IMR-90 (cell line): ENCODE measurements at places on chromosomes 11 and 22. TPM values are rescaled to one million over a fixed set of nuclear protein-coding genes. Genes with fewer than 3 reads are reported as not detected.
A peak's percentile ranks its signal among the peaks of the same experiment; 100 is the strongest.

GRCh38 chr22:44941207-44941606, 68.6 kb downstream of the PHF21B start:
- peaks cover 52% of the 10 kb centered on the region for H3K27me3 ChIP-seq
- no peak overlapping the region for H3K27ac ChIP-seq
- no peaks in the 10 kb centered on the region for H3K4me1 ChIP-seq

GRCh38 chr22:24474221-24474620, 20.9 kb upstream of the UPB1 start:
- H3K36me3 ChIP-seq: no peaks in the 10 kb centered on the region
- H3K27me3 ChIP-seq: no peaks in the 10 kb centered on the region
- peak; percentile 92 for DNase-seq
- H3K4me3 ChIP-seq: no peak overlapping the region

GRCh38 chr11:34274712-34275398, 83.0 kb downstream of the ABTB2 start:
- peaks cover 4% of the 10 kb centered on the region for H3K4me1 ChIP-seq
- no peak overlapping the region for H3K4me3 ChIP-seq
- H3K36me3 ChIP-seq: no peaks in the 10 kb centered on the region
- H3K27ac ChIP-seq: peak overlapping the region; percentile 51
- 0 out of 2 replicates have a peak, but pooled peaks cover 2% of the 10 kb centered on the region for H3K27me3 ChIP-seq

DNA sequence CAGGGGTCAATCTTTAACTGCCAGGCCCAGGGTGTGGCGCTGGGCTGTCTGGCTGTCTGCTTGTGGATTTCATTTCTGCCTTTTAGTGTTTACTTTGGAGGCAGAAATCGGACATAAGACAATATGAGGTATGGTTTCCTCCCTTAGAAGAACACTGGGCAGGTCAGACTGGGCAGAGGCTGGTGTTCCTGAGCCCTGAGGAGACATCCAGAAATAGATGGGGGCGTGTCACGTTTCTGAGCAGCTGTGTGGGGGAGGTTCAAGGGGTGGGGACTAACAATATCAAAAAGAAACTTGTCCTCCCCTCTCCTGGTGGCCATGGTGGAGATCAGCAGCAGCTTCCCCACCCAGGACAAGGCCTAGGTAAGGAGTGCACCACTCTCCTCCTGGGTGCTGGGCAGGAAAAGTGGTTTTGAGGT, at the start of gene ART1:
ART1 (plus strand) TSS at position 312 of the 419 bp plus-strand sequence. CDS start 14,086 bp downstream, outside the sequence.
- no peaks in the 10 kb centered on the region for H3K36me3 ChIP-seq
- no peak within 1 kb of the TSS for H3K4me3 ChIP-seq
- peaks cover 3% of the 10 kb centered on the region for H3K4me1 ChIP-seq
- no peak for DNase-seq

- no peak overlapping the region for H3K27ac ChIP-seq
- H3K4me3 ChIP-seq: no peak overlapping the region
These were observed 22.1 kb downstream of the CABP7 start for GRCh38 chr22:29741926-29742325.

DNA sequence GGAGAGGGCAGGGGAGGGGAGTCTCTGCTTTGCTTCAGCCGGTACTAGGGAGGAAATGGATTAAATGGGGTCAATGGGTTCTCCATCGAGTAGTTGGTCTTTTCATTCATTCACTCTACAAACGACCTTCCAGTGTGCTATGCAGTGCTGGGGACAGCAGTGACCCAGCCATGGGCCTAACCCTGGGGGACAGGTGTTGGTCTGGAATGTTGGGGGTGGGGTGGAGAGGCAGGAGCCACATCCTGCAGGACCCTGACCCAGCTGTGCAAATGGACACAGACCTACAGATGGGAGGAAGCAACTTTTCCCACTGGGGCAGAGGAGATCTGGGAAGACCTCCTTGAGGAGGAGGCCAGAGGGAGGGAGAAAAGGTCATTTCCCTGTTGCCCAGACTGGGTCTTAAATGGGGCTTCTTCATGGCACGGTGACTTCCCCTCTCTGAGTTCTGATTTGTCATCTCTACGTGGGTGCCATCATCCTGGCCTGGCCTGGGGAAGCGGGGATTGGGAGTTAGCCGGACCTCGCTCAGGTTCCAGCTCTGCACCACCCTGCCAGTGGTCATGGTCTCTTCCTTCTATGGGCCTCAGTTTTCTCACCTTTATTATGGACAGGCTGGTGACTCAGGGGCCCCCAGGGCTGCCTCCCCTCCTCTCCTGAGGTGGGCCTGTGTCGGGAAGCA, 2.0 kb downstream of the CYTH4 start:
- no peak overlapping the region for H3K4me3 ChIP-seq
- H3K36me3 ChIP-seq: no peaks in the 10 kb centered on the region
- H3K27ac ChIP-seq: no peak overlapping the region
- peaks cover 16% of the 10 kb centered on the region for H3K27me3 ChIP-seq
- DNase-seq: no peak

DNA sequence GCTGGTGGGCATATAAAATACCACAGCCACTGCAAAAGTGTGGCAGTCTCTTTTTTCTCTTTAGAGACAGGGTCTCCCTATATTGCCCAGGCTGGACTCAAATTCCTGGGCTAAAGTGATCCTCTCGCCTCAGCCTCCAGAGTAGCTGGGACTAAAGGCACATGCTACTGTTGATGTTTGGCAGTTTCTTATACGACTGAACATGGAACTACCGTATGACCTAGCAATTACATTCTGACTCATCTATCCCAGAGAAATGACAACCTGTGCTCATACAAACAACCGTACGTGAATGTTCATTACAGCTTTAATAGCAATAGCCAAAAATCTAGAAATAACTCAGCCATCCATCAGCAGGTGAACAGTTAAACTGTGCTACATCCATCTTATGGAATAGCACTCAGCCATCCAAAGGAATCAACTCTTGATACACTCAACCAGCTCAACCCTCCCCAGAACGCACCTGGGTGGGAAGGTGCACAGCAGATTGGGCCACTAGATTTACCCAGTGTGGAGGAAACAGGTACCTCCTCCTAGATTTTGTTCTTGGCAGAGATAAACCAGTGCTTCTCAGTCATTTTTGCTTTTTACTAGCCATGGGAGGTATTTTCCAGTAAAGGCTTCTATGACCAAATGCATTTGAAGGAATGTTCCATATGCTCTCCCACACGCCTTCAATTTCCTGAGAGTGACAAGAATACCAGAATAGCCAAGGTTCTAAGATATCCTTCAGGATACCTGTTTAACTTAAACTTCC, 130.5 kb downstream of the MED15 start:
- H3K4me1 ChIP-seq: no peaks in the 10 kb centered on the region
- H3K4me3 ChIP-seq: no peak overlapping the region
- peaks cover 61% of the 10 kb centered on the region for H3K27me3 ChIP-seq
- no peak overlapping the region for H3K27ac ChIP-seq

DNA sequence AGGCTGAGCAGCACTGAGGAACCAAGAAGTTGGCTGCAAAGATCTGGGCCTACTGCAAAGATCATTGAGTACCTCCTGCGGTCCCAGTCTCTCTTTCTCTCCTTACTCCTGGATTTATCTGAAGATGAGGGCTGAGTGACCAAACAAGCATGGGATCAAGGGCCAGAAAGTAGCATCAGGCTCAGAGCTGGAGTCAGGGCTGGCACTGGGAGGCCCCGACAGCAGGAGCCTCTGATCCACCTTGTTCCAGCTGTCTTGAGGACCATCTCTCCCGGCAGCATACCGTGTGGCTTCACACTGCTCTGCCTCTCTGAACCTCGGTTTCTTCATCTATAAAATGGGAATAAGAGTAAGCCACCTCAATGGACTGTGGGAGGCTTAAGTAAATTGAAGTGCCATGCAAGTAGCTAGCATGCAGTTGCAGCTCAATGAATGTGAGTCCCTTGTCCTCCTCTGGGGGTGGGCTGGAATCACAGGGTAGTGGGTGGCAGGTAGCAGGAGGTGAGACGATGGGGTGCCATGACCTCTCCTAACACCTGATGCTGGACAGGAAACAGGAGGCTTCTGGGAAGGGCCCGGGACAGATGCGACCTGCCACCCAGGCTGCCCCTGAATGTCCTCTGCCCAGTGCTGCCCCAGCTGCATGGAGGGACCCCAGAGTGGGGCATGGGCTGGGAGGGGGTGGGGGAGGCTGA, 52.5 kb upstream of the PRDM11 start:
- H3K4me1 ChIP-seq: peaks cover 18% of the 10 kb centered on the region
- no peak for DNase-seq
- no peaks in the 10 kb centered on the region for H3K36me3 ChIP-seq
- H3K27me3 ChIP-seq: peaks cover 33% of the 10 kb centered on the region
- H3K27ac ChIP-seq: no peak overlapping the region
- H3K4me3 ChIP-seq: no peak overlapping the region

DNA sequence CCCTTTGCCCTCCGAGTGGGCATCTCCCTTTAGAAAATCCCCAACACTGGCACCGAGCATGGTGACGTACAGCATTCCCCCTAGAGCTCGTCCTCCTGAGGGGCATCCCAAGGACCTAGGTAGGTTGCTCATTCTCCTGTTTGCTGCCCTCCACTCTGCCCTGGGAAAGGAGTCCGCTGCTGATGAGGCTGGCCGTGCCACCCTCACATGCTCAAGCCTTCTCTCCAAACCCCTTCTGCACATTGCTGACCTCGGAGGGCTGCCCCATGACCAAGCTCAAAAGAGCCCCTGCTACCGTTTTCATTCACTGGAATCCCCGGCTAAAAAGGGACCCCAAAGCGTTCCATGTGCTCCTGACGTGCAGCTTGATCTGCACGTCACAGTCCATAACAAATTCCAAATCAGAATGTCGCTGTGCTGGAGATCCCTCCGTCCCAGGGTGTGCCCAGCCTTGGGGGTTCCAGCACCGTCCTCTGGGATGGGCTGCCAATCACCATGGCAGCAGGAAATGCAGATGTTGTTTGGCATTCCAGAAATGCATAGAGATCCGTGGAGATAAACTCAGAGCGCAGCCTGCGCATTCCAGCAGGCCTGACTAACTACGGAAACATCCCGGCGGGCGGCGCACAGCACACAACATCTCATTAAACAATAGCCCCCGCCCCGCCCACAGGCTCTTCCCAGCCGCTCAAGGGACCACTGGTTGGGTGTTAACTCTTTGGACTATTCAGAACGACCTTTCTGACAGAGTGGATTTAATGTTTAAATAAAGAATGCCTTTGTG, 26.3 kb upstream of the GNB1L start:
- DNase-seq: peak; percentile 94
- H3K27ac ChIP-seq: peak overlapping the region; percentile 93

GRCh38 chr22:23682077-23682476, 8.7 kb upstream of the RGL4 start:
- no peak overlapping the region for H3K27ac ChIP-seq
- peaks cover 8% of the 10 kb centered on the region; the same call in 1 of the 2 replicates for H3K36me3 ChIP-seq
- H3K4me3 ChIP-seq: no peak overlapping the region
- H3K27me3 ChIP-seq: no peaks in the 10 kb centered on the region
- no peak for DNase-seq
- H3K4me1 ChIP-seq: no peaks in the 10 kb centered on the region

- H3K27me3 ChIP-seq: peaks cover 3% of the 10 kb centered on the region; the same call in 1 of the 2 replicates
- H3K36me3 ChIP-seq: no peaks in the 10 kb centered on the region
- H3K4me3 ChIP-seq: no peak within 1 kb of the TSS
- H3K4me1 ChIP-seq: no peaks in the 10 kb centered on the region
- no peak for DNase-seq
- no peak within 1 kb of the TSS for H3K27ac ChIP-seq
These were observed at the start of gene OLFML1 for GRCh38 chr11:7485186-7486097. Gene OLFML1, plus strand, starts transcription at chr11:7485506. Its CDS starts 370 bp downstream, at chr11:7485876.

DNA sequence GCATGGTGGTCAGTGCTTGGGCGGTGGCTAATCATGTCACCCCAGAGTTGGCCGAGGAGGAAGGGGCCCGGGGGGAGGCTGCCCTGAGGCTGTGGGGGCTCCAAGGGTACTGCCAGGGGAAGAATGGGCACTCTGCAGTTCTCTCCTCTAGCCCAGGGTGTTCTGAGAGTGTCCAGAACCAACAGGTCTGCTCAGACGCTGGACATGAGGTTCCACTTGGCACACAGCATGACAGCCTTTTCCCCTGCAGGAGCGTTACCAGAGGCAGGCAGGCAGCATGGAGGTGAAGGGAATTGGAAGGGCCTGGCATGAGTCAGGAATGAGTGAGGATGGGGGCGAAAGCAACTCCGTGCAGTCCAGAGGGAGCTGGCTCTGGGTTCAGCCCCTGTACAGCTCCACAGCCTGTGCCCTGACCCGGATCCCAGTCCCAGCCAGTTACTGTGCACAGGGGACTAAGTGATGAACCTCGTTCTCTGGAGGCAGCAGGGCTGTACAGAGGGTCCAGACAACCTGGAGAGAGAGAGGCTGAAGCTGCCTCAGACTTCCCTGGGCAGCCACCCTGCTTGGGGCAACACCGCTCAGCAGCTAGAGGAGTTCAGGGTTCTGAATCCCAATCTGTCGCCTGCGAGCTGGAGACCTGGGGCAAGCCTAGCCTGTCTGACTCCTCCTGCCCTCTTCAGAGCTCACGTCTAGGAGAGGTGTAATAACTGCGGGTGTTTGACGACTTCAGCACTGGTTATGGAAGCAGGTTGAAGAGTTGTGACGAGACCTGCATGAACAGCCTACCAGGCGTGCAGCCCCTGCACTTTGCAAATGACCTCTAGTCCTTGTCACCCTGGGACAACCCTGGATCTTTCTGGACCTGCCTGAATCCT, 14.7 kb upstream of the TUB start:
- H3K27ac ChIP-seq: no peak overlapping the region
- no peak for DNase-seq
- H3K4me1 ChIP-seq: peaks cover 16% of the 10 kb centered on the region
- no peaks in the 10 kb centered on the region; the same call in 1 of the 2 replicates for H3K27me3 ChIP-seq

DNA sequence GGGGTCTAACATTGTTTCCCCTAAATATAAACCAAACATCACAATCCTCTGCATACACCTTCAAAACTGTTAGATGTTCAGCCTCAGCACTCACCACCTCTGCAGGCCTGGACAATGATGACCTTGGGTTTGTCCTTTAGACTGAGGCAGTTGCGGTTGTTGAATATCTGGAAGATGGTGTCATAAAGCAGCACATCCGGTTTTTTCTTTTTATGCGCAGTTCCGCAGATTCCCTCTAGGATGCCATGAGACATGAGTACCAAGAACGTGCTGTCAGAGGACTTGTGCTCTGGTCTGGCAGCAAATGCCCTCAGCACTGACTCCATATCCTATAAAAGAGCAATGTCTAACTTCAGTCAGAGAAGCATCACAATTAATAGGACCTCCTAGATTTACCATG, 22.8 kb downstream of the CASP5 start:
- no peaks in the 10 kb centered on the region for H3K27me3 ChIP-seq
- H3K27ac ChIP-seq: no peak overlapping the region
- no peak overlapping the region for H3K4me3 ChIP-seq

GRCh38 chr11:122422682-122423081, 232.8 kb upstream of the UBASH3B start:
- DNase-seq: peak; percentile 31
- H3K4me1 ChIP-seq: peaks cover 2% of the 10 kb centered on the region; the same call in 1 of the 2 replicates
- no peaks in the 10 kb centered on the region for H3K36me3 ChIP-seq
- peaks cover 4% of the 10 kb centered on the region; the same call in 1 of the 2 replicates for H3K27me3 ChIP-seq

MRGPRX4 gene
- under 0.01 TPM in 1 of 2 replicates, not detected in the other for total RNA-seq

TMEM45B gene
- total RNA-seq: not detected in 2 replicates

FOSL1 gene
- 17.2 and 26.1 TPM in 2 replicates for total RNA-seq

DERL3 gene
- total RNA-seq: under 0.01 and 0.18 TPM in 2 replicates

TYR gene
- not detected in 2 replicates for total RNA-seq

SAA4 gene
- not detected in 2 replicates for total RNA-seq

CASP5 gene
- not detected in 2 replicates for total RNA-seq

DCUN1D5 gene
- total RNA-seq: 58.3 and 69.4 TPM in 2 replicates
